Endothelial cell of umbilical vein (primary cell): ENCODE measurements at places on chromosomes 12 and 14.

DNA sequence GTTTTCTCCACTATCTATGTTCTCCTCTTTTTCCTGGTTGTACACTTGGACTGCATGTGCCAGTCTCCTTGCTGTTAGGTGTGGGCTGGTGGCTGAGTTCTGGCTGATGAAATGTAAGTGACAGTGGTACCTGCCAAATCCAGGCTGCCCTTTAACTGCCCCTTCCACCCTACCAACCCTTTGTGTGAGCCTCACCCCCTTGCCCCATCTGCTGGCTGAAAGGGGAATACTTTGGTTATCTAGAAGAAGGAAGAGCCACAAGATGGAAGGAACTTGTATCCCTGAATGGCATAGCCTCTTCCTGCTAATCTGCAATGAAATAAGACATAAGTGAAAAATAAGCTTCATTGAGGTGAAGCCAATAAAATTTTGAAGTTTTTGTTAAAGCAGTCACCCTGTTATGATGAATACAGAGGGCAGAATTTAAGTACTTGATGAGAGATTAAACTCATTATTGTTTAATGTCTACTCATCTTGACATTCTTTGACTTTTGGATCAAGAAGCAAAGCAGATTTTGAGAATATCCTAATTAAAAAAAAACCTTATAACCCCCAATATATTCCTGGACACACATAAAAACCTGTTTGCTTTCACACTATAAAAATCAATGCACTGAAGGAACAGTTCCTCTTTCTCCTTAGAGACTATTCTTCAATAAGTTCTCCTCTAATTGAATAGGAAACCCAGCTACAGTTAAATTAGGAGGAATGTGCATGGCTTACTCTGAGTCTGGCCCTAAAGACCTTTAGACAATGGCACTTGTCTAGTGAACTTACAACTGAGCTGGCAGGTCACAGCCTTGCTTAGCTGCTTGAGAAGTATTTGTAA is 262.6 kb upstream of the BTG1 start:
- peak; percentile 50 for DNase-seq

DNA sequence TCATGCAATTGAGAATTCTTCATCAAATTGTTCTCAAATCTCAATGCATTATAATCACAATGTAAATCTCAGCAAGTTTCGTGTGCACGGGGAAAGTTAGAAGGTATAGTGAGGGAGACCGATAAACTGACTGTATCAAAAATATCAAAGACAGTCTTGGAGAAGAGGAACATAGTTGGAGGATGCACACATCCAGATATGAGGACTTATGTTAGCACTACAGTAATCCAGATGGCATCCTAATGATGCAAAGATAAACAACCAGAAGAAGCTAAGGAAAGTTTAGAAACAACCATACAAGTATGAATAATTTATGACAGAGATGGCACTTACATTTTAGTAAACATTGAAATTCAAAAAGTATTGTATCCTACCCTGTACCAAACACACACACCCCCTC is 760.1 kb downstream of the RPS29 start:
- no peak for DNase-seq

GRCh38 chr12:120584343-120585149 is 3.3 kb upstream of the POP5 start:
- peak; percentile 30 for DNase-seq

DNA sequence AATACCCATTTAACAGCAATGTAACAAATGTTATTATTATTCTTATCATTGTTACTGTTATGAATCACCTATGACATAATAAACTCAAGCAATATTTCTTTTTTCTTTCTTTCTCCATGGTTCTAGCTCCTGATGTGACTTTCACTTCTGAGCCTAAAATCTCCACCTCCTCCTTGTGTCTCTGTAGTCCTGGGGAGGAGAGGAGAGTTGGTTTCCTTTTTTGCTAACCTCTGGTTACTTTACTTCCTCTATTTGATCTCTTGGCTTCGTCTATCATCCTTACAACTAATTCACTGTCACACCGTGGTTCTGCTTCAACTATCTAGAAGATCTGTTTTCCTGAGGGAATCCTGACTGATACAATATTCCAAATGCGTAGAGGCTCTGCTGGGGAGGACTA is 456.6 kb downstream of the VRK1 start:
- no peak for DNase-seq

GRCh38 chr12:571795-572531 is 91.3 kb downstream of the NINJ2 start:
- DNase-seq, result peak; percentile 6

DNA sequence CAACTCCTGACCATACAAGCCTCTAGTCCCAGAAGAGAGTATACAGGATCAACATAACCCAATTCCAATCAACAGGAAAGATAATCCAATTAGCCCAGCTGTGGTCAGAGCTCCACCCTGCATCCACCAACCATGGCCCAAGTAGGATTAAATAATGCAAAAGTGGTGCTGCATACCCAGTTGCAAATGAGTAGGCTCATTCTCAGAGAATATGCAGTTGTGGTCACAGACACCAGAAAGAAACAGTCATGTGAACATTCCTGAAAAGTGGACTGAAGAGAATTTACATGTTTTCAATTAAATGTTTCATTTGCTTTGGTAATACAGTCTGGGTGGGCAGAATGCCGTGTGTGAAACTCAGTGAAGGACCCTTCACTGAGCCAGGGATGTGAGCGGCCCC is 167.2 kb upstream of the BMP4 start:
- DNase-seq, result no peak

DNA sequence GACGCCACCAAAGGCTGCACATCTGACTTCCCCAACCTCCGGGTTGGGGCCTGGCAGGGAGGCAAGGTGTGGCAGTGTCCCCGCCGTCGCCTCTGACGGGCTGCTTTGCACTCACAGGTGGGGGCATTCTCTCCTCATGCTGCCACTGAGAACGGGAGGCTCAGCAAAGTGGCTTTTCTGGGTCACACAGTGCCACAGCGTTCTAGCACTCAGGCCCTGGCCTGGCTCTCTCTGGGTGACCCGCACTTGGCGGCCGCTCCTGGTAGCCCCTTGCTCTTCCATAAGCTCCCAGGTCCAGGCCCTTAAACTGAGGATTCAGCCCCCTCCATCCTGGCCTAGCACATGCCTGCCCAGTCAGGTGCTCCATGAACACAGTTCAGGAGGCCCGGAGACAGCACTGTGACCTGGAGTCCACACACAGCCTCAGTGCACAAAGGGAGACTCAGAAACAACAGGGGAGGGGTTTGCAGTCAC is 25.2 kb downstream of the SERPINA1 start:
- no peak for DNase-seq

DNA sequence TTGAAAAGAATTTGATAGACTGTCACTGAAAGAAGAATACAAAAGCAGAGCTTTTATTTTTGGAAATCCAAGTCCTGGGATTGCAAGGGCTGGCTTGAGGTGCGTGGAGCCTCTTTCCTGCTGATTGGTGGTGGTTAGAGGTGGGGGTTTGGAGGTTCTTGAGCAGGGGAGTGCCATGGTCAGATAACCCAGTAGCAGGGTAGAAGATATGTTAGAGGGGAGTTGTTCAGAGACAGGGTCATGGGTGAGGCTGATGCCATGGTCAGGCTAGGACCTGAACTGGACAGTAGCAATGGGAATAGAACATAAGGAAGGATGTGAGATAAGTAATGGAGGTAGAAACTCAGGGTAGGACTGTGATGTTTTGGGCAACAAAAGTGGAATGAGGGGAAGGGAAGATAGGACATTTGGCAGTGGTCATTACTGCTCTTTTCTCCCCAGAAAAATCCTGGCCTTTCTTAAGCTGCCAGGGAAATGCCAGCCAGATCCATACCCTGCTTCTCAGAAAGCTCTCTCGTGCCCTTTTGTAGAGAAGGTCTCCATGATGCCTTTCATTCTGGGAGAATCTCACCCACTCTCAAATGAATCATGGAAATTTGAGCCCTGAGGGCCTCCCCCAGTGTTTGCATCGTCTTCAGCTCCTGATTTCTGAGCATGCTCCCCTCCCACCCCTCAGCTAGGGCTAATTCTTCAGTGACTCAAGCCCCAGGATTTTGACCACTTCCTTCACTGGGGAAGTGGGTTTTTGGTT is 9.5 kb downstream of the EMP1 start:
- peak; percentile 92 for DNase-seq

- peak; percentile 64 for DNase-seq
Measured at GRCh38 chr12:105706321-105706972, 376.0 kb downstream of the C12orf75 start.

- peak; percentile 36 for DNase-seq
Measured at GRCh38 chr12:5996459-5996858, 51.4 kb upstream of the ANO2 start.

DNA sequence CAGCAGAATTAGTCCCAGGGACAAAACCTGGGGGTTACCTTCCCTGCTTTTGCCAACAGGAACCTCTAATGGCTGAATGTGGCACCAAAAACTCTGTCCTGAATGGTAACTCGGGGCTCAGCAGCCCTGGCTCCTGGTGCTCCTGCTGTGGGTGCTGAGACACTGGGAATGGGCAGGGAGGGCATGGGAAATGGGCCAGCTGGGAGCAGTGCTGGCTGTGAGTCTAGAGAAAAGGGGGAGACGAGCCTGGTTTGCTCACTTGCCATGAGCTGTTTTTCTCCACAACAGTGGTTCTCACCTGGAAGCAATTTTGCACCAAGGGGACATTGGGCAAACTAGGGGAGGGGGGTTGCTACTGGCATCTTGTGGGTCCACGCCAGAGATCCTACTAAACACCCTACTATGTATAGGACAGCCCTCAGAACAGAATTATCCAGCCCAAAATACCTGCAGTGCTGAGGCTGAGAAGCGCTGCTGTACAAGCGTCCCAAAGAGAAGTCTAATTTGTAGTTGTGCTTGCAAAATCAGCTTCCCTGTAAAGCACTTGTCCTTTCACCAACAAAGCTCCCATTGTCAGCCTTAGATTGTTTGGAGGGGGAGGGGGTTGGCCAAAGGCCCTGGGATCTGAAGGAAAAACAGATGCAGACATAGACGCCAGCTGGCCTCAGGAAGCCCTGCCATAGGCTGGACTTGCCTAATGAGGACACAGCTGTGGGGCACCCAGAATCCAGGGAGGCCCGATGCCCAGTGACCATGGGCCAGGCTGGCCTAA is 3.6 kb downstream of the LRRC74A start:
- DNase-seq, result no peak
